ENCODE measurements at places on chromosomes 6 and 20.

DNA sequence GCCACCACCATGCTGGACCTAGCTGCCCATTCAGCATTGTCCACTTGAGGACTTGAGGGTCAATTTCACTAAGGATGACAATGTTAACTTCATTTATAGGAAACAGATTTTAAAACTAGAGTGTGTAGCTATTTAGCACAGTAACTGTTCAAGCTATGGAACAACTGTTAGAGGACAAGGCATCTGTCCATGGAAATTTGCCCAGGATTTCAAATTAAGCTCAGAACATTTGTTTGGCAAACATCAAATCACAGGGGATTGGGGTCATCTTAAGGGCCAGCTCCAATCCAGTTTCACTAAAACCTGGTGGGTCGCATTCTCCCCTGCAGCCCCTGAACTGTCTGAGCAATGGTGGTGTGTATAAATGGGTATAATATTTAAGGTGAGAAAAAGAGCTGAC lies 35.1 kb downstream of the PM20D2 start:
- no peak for DNase-seq

DNA sequence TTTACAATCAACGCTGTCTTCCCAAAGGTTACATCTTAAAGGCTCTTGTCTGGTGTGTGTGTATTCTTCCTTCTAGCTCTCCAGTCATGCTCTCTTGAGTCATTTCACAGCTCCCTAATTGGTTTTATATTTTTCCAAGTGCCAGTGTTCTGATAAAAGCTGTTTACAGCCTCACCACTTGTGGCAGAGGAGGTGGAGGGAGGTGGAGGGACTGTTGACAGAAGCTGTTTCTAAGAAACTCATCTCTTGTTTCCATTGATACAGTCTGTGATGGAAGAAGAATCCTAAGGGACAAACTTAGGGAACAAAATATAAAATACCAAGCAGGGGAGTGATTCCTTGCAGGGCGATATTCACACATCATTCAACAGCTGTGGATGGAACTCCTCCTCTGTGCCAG lies 64.0 kb downstream of the QRSL1 start:
- no peak for DNase-seq

- peak; percentile 50 for DNase-seq
Measured at GRCh38 chr20:37915800-37916570, 13.1 kb downstream of the VSTM2L start.

DNA sequence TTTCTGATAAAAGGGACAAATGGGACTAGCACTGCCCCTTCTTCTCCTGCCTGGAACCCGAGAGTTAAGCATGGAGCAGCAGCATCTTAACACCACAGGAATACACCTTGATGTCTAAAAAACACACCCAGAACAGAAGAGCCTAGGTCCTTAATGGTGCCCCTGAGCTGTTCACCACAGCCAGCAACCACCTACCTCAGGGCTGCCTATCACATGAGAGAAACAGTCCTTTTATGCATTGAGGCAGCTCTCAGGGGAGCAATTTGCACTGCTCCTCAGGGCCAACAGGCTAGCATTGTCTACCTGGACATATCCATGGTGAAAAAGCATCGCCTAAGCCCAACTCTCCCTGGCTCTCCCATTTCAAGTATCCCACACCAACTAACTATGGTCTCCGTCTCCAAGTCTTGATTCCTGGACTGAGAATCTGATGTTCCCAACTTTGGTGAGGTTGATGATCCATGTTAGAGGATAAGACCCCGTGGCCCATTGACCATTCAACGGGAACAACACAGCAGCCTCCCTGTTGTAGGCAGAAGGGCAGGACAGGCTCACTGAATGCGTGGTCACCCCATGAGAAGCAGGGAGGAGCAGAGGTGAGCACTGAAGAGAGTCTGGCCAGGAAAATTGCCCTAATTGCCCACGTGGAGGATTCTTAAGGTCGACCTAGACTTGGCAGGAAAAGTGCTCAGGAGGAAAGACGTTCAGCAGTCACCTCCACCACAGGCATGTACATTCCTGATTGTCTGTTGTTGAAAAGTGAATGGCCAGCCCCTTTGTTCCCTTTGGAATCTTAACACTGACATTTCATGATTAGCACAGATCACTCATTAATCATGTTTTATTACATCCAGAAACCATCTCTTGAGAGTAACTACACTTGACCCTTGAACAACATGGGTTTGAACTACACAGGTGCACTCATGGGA lies 4.2 kb upstream of the APMAP start:
- no peak for DNase-seq

DNA sequence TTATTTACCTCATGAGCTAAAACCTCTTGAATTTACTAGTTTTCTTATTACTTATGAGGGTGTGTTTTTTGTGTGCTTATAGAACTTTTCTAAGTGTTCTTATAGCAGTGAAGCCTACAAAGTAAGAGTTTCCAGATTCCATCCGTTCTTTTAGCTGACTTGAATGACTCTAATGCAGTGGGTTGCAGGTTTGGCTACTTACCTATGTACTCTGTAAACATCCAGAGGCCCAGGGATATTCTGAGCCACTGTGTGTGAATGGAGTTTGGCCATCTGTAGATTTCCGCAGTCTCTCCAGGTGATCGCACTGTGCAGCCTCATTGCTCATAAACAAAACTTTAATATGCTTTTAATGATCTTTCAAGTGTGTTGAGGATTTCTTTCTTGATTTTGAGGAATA lies 157.8 kb downstream of the MYO6 start:
- no peak for DNase-seq

DNA sequence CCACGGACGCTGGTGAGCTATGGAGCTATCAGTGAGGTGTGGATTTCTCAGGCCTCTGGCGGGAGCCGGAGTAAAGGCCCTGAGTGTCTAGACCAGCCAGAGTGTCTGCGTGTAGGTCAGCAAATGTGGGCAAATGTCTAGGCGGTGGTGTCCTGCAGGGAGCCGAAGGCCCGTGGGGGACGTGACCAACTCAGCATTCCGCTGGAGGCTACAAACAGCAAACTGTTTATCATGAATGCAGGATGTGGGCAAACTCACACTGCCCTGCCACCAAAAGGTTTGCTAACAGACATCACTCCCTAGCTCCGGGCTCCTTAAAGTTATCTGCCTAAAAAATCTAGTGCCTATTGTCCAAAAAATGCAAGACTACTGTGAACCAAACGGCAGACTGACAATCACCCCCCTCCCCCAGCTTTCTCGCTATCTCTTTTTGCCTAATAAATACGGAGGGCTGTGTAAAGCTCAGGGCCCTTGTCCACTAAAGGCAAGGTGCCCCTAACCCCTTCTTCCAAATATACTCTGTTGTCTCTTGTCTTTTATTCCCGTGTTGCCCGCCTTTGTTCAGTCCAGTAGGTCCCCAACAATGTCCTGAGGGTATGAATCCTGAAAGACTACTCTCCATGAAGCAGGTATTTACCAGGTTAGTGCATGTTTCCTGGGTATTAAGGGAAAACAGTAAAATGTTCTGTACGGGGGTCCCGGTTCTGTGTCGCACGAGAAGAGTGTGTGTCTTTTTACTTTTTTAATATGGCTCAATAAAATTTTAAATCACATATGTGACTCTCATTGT lies 29.0 kb upstream of the AFDN start:
- DNase-seq = no peak

DNA sequence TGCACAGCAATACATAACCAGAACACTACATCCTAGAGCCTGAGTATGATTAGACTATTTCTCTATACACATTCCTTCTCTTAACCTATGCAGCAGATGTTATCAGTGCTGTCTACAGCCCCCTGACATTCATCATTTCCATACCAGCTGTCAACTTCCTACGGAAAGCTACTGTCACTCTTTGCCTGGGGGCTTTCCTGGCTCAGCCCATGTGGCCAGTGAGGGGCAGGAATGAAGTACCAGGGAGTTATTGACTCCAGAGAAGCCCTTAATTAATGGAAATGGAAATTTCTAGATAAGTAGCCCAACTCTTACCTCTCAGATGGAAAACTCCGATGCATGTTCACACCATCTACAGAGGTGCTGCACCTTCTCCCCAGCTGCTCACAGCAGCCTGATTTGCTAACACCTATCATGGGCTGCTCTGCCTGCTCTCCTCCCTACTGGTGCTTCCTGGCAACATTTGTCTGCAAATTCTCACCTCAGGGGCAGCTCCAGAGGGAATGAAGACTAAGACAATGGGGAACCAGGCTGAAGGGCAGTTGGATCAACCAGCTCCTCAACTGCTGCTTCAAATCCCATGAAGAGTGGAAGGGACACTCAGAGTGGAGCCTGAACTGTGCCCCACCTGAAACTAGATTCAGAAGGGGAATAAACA lies 59.6 kb downstream of the LINC00237 start:
- no peak for DNase-seq

GRCh38 chr20:60765821-60766403 lies 486.1 kb upstream of the CDH4 start:
- no peak for DNase-seq

DNA sequence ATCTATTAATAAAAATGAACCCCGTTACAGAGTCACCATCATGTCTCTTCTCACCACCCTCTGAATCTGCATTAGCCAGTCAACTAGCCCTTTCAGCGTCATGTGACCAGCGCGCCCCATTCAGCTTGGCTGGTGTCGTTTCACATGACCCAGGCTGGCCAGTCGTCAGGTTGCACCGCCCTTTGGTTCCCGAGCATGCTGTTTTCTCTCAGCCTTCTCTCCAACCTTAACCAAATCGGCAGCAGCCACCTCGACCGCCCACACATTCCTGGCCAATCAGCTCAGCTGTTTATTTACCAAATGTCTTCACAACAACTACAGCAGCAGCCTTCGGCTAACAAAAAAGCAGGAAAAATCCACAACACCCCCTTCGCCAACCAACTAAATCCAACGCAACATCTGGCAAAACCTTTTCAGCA lies 5.6 kb downstream of the SRSF3 start:
- no peak for DNase-seq

GRCh38 chr6:50655848-50656453 lies 57.4 kb upstream of the TFAP2D start:
- DNase-seq = no peak

DNA sequence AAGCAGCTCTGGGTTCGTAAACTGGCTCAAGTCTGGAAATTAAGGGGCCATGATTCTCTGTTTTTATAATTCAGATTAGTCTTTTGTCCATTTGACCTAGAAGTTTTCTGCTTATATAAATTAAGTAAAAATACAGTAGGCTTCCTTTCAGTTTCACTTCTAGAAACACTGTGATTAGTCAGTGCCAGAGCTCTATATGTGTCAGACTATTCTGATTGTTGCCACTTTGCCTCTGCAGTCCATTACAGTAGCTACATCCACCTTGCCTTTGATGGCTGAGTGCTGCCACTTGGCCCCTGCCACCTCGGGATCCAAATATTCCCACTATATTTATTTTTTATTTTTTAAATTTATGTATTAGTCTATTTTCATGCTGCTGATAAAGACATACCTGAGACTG lies 7.9 kb downstream of the ZC2HC1B start:
- no peak for DNase-seq

GRCh38 chr6:90428514-90428913 lies 131.9 kb upstream of the BACH2 start:
- no peak for DNase-seq

GRCh38 chr6:143038833-143039232 lies 21.9 kb upstream of the AIG1 start:
- no peak for DNase-seq

- no peak for DNase-seq
Measured at GRCh38 chr6:11782524-11782923, 3.9 kb upstream of the ADTRP start.

DNA sequence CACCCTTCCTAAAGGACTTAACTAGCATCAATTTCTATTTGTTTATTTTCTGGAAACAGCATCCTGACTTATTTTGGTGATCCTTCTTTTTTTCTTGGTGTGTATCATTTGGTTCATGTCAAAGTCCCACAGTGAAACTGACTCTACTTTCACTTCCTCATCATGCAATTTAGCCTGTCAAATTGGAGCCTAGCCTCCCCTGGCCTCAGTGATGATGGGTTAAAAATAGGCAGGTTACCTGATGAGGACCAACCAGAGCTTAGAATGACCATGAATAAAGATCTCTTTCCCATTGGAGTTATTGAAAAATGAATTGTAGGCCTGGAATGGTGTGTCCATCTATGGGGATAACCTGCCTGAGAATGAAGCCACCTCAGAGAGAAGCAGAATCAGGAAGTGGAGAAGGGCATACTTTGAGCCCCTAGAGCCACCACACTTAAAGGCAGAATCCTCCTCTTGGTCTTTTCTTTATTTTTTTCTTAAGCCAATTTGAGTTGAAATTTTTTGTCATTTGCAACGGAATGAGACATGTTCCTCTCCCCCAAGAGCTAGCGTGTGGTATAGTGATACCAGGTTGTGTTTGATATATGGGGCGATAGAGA lies 105.6 kb downstream of the BTBD3 start:
- no peak for DNase-seq

DNA sequence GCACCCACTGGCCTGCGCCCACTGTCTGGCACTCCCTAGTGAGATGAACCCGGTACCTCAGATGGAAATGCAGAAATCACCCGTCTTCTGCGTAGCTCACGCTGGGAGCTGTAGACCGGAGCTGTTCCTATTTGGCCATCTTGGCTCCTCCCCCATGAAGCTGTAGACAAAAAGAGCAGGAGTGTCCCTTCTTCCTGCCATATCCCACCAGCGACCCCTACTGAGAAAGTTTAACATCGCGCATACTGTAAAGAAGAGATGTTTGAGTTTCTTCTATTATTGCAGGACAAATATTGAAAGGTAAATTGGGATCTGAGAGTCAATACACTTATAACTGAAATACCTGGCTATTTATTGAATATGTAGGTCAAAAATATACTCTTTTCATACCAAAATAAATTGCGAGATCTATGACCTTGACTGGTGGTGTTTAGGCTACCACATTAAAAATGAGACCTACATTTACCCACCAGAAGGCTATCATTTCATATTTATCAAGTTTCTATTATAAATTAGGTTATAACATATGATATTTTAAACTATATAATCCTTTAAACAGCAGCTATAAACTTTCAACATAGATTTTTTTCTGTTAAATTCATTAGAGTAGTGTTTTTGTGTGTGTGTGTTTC lies 586.3 kb downstream of the HTR1B start:
- DNase-seq = no peak

DNA sequence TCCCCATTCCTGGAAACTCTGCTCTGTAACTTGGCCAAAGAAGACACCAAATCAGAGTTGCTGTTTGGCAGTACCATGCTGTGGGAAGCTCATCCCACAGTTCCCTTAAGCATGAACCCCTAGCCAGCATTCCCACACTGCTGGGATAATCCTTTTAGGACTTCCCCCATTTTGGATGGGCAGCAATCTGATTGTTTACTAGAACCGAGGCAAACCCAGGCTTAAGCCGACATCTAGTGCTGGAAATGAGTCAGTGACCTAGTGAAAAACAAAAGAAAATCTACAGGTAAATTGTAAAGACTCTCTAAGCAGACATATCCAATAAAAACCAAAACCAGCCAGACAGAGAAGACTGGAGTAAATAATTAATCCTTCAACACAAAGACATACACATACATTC lies 5.2 kb downstream of the DNAH8 start:
- DNase-seq = no peak

GRCh38 chr6:71351190-71351589 lies 62.6 kb downstream of the OGFRL1 start:
- DNase-seq = no peak

GRCh38 chr6:7685276-7685675 lies 40.6 kb upstream of the BMP6 start:
- no peak for DNase-seq

GRCh38 chr6:44138717-44139350 lies 11.5 kb downstream of the TMEM63B start:
- no peak for DNase-seq

GRCh38 chr6:137002505-137002904 lies 42.3 kb downstream of the IL20RA start:
- no peak for DNase-seq

GRCh38 chr6:119544325-119545175 lies 195.0 kb upstream of the MAN1A1 start:
- no peak for DNase-seq
